ENCODE measurements at places on chromosomes 11 and 22. TPM values are rescaled to one million over a fixed set of nuclear protein-coding genes. Genes with fewer than 3 reads are reported as not detected.

KCNC1 gene
- not detected for total RNA-seq

- no peaks in the 10 kb centered on the region for H3K36me3 ChIP-seq
- peak; percentile 69 for DNase-seq
- H3K27ac ChIP-seq = no peak overlapping the region
- peaks cover 6% of the 10 kb centered on the region for H3K27me3 ChIP-seq
- H3K4me3 ChIP-seq = no peak overlapping the region
- H3K4me1 ChIP-seq = peaks cover 6% of the 10 kb centered on the region
These were observed 13.4 kb downstream of the SYT7 start for GRCh38 chr11:61567286-61568061.

- H3K4me1 ChIP-seq = no peaks in the 10 kb centered on the region
- no peaks in the 10 kb centered on the region for H3K36me3 ChIP-seq
- no peak for DNase-seq
These were observed 99.5 kb downstream of the SPATA19 start for GRCh38 chr11:133745791-133746190.

- DNase-seq = no peak
- no peaks in the 10 kb centered on the region for H3K36me3 ChIP-seq
- H3K27ac ChIP-seq = no peak overlapping the region
- no peaks in the 10 kb centered on the region for H3K4me1 ChIP-seq
- H3K27me3 ChIP-seq = no peaks in the 10 kb centered on the region
These were observed 10.3 kb downstream of the OSBP2 start for GRCh38 chr22:30704978-30705377.

DNA sequence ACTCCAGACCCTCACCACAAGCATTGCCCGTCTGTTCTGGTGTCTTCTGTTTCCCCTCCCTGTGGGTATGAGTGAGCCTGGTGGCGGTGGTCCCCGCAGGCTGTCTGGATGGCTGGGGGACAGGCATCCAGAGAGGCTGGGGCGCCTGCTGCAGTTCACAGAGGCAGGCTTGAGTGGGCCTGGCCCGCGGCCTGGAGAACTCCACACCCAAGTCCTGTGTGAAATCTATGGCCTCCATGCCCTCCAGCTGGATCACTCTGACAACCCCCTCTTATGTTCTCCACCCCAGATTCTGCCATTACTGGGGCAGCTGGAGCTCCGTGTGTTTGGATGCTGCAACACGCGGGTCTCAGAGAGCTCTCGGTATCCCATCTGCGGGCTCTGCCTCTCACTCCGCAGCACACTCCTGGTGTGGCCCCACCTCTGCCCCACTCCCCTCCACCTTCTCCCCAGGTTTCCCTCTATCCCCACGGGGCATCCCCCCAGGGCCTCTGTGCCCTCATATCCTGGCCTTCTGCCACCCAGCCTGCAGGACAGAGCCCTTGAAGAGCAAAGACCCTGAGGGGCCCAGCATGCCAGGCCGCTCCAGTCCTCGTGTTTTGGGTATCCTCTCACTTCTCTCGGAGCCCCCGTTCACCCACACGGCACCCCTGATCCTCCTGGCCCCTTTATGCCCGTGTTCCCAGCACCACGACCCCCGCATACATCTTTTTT is 31.3 kb downstream of the LRRC74B start:
- no peak overlapping the region for H3K4me3 ChIP-seq
- no peaks in the 10 kb centered on the region for H3K4me1 ChIP-seq
- no peak for DNase-seq
- H3K36me3 ChIP-seq = no peaks in the 10 kb centered on the region

Measured in upper lobe of left lung (tissue), 6 donors.